COLO829 (cell line): ENCODE measurements at places on chromosomes 1 and 21.

DNA sequence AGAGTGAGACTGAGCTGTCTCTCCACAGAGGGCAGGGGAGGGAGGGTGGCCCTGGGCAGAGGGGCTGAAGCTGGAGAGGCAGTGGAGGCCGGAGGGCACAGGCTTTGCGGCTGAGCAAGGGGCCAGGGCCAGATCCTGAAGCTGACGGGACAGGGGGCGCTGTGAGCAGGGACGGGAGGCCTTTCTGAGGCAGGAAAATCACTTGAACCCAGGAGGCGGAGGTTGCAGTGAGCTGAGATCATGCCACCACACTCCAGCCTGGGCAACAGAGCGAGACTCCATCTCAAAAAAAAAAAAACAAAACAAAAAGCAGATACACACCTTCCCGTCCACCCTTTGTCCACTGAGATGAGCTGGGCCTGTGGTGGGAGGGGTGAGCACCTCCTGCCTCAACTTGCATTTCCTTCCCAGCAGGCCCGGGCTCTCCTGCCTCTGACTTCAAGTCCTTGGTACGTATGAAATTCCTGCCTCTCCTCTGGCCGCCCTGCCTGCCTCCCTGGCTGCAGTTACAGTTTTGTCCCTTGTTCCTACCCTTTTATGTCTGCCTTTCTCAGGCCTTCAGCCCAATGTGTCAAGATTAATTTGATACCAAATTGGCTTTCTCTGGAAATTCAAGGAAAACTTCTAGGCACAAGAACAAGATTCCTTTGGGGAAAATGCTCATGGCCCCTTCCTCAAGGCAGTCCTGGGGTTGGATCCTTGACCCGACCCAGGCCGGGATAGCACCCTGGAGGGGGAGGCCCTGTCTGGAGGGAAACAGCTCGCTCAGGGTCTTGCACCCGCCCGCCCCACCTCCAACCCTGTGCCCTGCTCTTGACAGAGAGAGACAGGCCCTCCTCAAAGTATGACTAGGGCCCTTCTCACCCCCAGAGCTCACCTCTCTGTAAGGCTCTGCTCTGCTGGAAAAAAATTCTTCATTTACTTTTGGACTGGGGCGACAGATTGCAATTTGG lies 11.2 kb upstream of the ADAMTSL4 start:
- no peak for DNase-seq

DNA sequence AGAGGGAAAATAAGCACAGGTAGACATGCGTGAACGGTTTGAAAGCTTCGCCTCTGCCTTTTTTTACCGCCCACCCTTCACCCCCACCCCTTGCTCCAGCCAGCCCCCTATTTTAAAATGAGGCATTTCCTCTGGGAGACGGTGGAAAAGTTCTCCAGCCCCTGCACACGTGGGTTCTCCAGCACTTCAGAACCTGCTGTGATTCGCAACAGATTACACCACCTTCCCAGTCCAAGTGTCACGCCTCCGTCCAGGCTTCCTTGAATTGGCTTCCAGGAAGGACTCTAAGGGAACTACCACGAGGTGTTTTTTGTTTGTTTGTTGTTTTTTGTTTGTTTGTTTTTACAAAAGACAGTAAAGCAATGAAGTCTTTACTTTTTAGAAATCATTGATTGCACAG lies 2.6 kb downstream of the LRRC7 start:
- no peak for DNase-seq

DNA sequence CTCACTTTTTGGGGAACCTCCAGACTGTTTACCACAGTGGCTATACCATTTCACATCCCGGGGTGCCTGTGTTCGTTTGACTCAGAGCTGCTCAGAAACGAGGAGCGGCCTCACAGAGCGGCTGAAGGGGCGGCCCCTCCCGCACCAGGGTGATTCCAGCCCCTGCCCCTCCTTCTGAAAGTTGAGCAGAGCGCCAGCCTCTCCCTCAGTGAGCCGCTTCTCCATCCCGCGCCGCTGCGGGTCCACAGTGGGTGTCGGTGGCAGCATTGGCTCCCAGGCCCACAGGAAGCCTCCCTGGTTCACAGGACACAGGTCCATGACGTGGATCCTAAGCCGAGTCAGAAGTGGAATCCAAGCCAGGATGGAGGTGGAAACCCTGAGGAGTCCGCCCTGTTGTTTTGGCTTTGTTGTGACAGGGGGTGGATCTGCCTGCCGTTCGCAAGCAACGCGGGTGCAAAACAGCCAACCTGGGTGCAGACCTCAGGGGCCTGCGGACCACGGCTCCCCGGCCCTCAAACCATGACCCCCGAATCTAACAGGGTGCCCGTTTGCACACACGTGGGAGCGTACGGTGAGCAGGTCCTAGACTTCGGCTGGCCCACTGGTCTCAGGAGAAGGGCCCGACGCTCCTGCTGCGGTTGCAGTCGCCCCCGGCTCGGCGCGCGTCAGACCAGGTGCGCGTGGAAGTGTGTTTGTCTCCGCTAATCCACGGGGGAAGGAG lies 186.8 kb upstream of the ARHGEF16 start:
- DNase-seq, result no peak

GRCh38 chr1:73042403-73042802 lies 760.1 kb upstream of the NEGR1 start:
- DNase-seq, result no peak

DNA sequence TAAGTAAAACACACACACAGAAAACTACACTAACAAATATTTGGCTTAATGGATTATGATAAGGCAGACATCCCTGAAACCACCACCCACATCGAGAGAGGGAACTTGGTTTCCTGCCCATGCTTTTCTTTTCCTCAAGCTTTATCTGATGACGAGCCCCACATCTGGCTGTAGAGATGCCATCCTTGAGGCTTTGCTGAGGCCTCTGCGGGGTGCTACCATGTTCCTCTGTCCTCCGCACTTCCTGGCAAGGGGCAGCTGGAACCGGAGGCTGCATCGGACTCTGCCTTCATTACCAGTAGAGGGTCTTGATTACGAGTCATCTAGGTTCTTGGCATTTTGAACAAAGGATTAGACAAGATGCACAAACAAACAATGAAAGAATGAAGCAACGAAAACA lies 21.7 kb upstream of the C1orf174 start:
- DNase-seq, result no peak
